ENCODE measurements at places on chromosomes 11 and 22.

DNA sequence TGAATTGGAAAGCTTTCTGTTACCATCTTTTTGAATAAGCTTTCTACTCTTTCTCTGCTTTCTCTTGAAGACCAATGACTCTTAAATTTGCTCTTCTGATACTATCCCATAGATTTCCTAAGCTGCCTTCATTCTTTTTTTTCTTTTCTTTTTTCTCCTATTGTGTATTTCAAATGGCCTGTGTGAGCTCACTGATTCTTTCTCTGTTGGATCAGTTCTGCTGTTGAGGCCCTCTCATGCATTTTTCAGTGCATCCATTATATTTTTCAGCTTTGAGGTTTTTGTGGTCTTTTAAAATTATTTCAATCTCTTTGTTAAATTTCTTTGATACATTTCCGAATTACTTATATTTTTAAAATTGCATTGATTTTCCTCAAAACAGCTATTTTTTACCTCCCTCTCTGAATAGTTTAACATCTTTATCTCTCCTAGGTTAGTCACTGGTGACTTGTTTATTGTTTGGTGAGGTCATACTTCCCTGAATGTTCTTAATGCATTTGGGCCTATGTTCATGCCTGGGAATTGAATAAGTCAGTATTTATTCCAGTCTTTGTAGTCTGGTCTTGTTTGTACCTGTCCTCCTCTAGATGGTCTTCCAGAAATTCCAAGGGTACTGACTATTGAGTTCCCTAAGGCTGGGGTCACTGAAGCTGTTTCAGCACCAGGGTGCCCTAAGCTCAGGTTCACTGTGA is 110.6 kb upstream of the SERPIND1 start:
- no peak for DNase-seq

GRCh38 chr11:73760135-73760678 is 667 bp downstream of the RAB6A start:
- peak; percentile 51 for DNase-seq

DNA sequence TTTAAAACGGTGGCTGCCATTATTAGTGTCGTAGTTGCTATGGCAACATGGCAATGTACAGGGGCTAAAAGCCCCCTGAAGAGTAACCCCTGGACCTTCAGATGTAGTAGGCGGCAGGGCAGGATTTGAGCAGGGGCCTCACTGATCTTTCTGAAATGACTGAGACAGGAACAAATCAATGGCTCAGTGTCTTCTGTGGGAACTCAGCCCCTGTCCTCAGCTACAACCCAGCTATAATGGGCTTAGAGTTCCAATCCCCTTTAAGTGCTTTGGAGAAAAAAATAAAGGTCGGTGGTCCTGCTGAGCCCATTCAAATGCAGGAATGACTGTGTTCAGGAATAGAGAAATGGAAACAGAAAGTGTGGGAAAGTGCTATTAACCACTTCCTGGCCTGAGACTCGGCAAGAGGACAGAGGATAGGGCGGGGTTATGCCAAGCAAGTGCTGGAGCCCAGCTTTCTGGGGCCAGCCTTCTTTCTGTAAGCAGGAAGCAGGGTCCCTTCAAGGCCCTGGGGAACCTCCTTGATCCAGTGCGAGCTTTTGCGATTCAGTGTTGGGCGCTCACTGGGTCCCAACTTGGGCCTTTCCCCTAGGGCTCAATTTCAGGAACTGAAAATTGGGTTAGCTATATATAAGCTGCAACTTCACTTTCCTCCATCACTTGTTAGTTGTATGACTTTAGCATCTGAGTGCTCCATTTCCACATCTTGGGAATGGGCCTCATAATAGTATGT is 6.1 kb upstream of the CD82 start:
- DNase-seq: peak; percentile 92

GRCh38 chr11:34379079-34379478 is 21.3 kb upstream of the ABTB2 start:
- DNase-seq: no peak

GRCh38 chr11:70810133-70810532 is 411.8 kb downstream of the CTTN start:
- no peak for DNase-seq

All from Karpas-422 (cell line).